MG63 (cell line): ENCODE measurements at places on chromosomes 16 and 17. TPM values are rescaled to one million over a fixed set of nuclear protein-coding genes. Genes with fewer than 3 reads are reported as not detected.

Gene PDILT
- not detected in 2 replicates for total RNA-seq

Gene REXO5
- total RNA-seq, result 16.2 and 28.8 TPM in 2 replicates

Gene CA7
- total RNA-seq, result not detected in 2 replicates

DNA sequence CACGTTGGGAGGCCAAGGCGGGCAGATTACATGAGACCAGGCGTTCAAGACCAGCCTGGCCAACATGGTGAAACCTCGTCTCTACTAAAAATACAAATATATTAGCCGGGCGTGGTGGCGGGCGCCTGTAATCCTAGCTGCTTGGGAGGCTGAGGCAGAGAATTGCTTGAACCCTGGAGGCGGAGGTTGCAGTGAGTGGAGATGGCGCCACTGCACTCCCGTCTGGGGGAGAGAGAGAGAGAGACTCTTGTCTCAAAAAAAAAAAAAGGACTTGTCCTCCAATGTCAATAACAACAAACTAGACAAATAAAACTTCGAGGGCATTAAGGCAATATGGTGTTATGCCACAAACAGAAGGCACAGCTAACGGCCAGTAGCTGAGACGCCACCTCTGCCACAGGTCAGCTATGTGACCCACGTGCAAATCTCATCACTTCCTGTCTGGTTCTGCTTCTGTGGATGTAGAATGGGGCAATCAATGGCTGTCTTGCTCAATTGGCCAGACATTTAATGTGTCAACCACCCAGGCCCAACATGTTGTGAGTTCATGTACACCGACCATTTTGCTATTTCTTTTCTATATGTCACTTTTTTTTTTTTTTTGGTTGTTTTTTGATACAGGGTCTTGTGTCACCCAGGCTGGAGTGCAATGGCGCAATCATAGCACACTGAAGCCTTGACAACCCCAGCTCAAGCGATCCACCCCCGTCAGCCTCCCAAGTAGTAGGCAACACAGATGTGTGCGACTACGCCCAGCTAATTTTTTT, 834 bp upstream of the TXNDC11 start:
- DNase-seq, result peak; percentile 54

DNA sequence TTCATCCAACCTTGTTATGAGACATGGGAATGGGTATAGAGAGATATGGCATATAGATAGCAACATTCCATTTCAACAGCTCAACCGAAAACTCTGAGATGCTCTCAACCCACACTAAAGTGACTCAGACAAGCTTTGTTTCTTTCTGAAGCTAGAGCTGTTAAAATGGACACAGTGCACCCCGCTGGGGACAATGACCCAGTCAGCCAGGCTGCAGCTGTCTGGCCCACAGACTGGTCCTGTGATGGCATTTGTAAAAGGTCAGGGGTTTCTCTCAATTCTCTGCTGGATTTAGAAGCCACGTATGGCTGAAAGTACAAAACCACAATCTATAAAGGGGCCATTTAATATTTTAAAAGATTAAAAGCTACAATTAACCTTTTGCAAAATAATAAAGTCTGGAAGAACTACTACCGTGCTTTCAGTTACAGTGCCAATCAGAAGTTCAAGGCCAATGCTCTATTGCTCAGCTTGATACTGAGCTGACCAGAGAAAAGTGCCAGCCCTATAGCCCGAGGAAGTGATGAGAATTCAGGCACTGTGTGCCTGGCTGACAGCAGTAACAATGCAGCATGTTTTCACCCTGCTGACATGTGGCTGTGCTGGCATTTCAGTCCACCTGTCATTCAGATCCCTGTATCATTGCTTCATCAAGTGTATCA, 60.2 kb downstream of the TEX2 start:
- peak; percentile 62 for DNase-seq

DNA sequence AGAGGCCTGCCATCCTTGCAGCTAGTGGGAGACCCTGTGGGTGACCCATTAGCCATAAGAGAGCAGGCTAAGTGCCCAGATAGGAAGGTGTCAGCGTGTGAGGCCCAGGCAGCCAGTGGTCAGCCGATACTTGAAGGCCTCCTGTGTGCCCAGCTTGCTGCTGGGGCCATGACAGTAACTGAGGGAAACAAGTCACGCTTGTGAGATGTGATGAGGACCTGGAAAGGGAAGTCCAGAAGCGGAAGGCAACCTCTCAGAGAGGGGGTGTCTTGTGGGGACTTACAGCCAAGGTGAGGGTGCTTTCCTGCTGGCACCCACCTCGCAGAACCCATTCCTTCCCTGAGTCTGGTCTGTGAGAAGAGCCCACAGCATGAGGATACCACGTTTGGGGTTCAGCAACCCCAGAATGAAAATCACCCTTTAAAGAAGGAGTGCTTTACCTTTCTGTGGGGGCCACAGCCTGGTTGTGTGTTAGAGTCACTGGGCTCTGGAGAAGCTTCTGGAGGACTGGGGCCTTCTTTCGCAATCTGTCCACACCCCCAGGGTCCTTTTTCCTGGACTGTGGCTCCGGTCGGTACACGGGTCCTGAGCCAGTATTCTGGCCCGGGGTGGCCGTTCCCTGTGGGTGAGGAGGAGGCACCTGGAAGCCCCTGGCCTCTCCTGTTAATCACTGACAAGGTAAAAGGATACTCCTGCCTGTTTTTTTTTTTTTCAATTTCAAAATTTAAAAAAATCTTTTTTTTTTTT, 53.9 kb downstream of the PLCG2 start:
- no peak for DNase-seq
